ENCODE measurements at places on chromosomes 7 and 10. TPM values are rescaled to one million over a fixed set of nuclear protein-coding genes. Genes with fewer than 3 reads are reported as not detected.

DNA sequence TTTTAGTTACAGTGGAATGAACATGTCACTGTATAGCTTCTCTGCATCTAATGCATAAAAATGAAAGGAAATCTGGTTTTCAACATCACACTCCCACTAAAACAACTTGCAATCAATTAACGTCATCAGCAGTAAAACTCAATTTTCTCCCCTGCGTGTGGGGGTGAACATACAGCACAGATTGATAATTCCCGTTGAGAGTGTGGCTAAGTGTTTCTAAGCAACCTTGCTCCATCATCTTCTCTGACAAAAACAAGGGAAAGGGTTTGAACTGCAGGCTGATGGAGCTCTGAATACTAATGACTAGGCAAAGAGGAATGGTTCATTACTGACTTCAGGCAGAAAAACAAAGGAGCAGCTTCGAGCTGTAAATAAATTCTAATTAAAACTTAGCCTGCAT lies 238.3 kb downstream of the PARD3 start:
- DNase-seq, result no peak

DNA sequence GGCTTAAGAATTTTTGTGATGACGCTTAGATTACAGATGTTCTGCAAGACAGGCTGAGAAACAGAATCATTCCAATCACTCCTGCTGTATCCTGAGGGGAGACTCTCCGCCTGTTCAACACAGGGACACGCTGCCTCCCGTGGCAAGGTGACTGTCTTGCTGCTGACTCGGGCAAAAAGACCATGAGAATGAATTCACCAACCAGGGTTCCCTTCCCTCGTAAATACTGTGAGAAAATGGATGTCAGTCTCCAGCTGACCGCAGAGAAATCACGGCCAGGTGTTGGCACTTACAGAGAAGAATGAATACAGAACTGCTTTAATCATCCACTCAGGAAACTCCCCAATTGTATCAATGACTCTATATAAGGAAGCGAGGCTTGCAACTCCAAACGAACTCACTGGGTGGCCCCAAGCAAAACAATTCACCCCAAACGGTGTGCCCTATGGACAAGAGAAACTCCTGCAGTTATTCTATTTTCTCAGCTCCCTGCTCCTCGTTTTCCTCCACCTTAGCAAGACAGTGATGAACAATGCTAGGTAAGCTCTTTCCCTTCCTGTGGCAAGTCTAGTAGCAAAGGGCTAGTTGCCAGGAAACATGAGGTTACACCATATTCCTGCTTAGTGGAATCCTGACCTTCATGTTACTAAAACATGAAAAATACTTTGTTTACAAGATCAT lies 22.8 kb downstream of the GNA12 start:
- DNase-seq, result no peak

DNA sequence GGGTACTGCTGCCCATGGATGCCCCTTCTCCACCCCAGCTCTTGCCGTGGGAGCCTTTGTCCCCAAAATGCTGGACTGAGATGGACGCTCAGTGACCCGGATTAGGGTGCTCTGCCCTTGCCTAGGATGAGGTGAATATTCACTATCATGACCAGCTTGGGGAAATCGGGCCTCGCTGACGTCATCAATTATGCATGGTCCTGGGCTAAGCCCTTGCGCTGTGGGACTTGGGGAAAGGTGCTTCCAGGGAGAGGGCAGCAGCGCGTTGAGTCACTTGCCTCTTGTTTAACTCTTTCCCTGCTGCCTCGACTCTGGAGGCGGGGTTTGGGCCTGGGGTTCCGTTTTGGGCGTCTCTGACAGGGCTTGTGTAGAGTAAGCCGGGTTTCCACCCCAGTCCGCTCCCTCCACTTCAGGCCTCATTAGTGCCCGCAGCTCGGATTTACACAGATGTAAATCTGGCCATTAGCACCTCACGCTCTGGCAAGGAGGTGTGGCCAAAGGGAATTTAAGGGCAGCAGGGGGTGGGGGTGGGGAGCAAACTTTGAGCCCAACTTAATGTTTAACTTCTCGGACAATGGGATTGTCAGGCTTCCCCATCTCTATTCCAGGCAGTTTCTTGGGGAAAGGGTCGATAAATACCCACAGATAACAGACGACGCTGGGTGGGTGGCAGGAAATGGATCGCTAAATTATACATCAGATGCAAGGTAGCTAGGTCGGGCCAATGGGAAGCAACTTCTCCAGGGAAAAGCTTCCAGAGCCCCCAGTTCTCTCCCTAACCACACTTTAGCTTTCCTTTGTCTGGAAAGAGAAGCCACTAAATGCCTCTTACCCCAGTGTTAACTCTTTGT lies 51.3 kb upstream of the TCF7L2 start:
- DNase-seq, result no peak

- DNase-seq, result no peak
These were observed 8.5 kb upstream of the KNDC1 start for GRCh38 chr10:133151543-133151972.

GRCh38 chr7:4325732-4326131 lies 356.4 kb upstream of the FOXK1 start:
- no peak for DNase-seq

The AGMO gene
- total RNA-seq, result 0.27 TPM

All from prostate gland (tissue), 2 donors.